Hematopoietic multipotent progenitor cell treated with erythropoietin and hydrocortisone succinate and interleukin-3 and kit ligand, for 6 days (in vitro differentiated cells): ENCODE measurements at places on chromosomes 3 and 15.

DNA sequence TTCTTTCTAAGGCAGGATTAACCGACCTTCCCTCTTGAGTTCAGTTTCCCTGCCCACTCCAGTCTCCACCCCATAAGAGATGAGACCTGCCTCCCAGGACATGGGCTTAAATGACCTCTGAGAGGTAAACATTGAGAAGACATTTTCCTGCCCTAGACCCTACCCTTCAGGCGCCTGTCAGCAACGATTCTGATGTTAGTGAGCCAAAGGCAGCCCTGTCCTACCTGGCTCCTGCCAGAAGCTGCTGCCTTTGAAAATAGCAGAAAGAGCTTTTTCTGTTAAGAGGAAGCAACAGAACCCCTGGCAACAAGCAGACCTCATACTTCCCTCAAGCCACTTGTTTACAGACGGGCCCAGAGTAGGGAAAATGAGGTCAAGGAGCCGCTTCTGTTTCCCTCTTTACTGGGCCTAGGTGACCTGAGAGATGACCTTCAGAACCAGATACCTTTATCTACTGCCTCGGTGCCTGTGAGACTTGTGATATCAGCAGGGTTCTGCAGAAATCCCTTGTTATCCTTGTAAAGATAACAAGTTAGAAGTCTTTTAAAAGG, 52.0 kb downstream of the CD200R1L start:
- DNase-seq: peak; percentile 55

DNA sequence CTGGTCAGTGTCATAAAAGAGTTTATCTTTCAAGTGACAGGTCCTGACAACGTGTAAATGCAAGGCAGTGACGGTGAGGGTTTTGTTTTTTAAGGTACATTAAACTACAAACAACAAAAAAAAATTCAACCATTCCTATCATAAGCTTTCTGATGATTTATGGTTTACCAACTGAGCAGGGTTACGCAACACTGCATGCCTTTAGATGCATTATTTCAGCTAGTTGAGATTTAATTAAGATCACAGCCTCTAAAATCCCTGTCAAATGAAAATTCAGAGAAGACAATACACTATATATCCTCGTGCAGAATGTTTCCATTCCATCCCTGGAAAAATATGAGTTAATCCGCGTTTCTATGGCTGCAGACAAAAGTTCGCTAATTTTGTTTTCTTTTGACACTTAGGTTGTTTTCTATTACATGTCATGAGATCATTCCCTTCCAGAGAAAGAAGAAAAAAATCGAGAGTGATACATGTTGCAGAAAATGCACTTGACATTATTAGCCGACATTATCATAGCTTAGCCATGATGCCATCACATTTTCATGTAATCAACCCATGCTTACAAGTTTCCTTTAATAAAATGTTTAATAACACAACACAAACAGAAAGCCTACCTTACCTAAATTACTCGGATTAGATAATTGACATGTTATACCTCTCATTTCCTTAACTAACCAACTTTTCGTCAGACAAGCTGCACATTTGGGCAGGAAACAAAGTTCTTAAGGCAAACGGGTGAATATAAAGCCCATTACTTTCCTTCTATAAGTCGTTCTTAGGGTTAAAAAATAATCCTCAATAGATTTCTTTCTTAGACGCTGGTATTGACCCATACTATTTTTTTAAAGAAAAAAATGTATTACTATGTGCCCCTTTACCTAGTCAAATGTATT, 521.2 kb downstream of the FOXP1 start:
- DNase-seq: no peak

GRCh38 chr3:126439968-126440708, 35.6 kb downstream of the ZXDC start:
- DNase-seq: no peak

- no peak for DNase-seq
These were observed 25.2 kb downstream of the WNT5A start for GRCh38 chr3:55461896-55462295.

GRCh38 chr15:39690881-39691634, 91.6 kb downstream of the FSIP1 start:
- DNase-seq: no peak

- DNase-seq: peak; percentile 35
These were observed 42.7 kb downstream of the IFT122 start for GRCh38 chr3:129482721-129483120.

DNA sequence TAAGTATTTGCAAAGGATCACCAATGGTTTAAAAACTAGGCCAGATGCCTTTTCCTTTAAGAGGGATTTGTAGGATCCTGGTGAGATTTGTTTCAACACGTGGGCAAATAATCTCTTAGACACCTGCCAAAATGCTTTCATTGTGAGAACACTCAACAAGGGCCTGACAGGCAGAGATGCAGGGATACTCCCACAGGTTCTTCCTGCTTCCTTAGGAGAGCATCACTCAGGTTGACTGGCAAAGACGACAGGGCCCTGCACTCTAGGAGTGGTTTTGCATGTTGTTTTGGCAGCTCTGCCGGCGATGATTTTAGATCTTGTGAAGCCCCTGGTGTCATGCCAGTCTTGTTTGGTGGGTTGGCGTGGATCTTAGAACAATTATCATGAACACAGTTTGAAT, 184.5 kb downstream of the NR1D2 start:
- DNase-seq: no peak

DNA sequence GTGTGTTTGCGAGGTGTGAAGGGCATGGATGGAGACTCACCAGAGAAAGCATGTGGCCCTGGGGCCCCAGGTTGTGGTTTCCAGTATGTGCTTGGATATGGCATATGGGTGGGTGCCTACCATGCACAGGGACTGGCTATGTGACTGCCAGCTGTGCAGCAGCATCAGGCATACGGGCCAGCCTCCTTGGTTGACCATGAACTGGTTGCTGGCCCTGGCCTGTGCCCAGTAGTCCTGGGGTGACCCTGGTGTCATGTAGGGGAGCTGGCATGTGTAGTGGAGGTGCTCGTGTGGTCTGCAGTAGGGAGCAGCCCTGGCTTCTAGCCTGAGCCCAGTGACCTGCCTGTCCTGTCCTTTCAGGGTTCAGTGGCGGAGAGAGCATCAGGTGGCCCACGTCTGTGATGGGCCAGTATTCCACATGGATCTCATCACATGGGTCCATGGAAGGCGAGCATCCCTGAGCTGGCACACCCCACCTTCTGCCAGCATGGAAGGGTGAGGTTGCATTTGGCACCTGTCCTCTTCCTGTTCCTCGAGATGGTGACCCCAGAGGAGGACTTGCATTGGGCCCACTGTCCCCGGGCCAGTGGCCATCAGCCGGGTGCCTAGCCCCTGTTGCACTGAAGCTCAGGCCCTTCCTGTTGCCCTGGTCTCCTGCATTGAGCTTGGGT, 228.9 kb downstream of the SNRPN start:
- DNase-seq: no peak

DNA sequence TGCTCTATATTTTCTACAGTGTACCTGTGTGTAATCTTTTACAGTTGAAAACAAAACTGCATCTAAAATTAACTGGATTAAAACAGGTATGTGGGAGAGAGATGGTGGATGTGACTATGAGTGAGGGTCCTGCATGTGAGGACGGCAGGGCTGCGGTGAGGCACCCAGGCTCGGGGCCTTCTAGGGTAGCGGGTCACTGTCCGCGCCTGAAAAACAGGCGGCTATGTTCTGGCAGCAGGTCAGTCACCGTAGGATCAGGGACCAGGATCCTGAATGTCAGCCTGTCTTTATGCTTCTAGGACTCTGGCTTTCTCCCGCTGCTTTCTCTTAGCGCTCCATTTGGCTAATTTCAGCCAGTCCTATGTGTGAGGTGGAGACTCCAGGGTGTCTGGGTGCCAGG, 12.6 kb downstream of the TMEM40 start:
- no peak for DNase-seq

DNA sequence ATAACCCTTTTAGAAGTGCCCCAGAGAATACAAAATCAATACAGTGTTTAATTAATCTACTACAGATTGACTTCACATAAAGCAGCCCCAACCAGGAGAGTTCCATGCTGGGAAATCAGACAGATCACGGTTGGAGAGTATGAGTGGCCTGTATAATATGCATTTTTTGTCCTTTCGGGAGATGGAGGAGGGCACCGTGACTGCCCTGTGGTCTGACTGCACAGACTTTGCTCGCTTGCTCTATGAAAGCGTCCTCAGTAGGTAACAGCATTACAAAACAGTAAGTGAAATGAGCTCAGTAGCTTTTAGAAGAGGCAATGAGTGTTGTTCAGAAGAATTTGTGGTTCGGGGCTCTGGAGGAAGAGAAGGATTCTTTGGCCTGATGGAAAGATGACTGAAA, 34.2 kb upstream of the SKIL start:
- no peak for DNase-seq

DNA sequence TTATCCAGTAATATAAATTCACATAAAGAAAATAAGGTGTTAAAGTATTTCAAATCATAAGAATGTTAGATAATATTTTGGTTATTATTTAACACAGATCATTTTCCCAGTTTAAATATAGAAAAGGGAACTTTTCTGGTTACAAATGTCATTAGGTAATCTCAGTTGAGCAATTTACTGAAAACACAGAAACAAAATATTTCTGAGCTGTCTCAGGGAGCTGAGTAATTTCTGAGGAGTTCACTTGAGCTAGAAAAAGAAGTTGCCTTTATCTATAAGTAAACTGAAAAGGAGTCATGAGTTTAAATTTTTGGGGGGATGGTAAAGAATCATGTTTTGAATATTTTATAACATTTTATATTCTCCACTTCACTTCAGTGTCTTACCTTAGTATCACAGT, 855.4 kb upstream of the ARPP21 start:
- no peak for DNase-seq

GRCh38 chr3:183188895-183189462, 26.4 kb upstream of the LAMP3 start:
- DNase-seq: peak; percentile 71

GRCh38 chr3:55607175-55607574, 120.1 kb upstream of the WNT5A start:
- no peak for DNase-seq

- no peak for DNase-seq
These were observed 86.9 kb downstream of the CDIN1 start for GRCh38 chr15:36666228-36666905.

- peak; percentile 88 for DNase-seq
These were observed 395.2 kb upstream of the TPM1 start for GRCh38 chr15:62647202-62647842.

DNA sequence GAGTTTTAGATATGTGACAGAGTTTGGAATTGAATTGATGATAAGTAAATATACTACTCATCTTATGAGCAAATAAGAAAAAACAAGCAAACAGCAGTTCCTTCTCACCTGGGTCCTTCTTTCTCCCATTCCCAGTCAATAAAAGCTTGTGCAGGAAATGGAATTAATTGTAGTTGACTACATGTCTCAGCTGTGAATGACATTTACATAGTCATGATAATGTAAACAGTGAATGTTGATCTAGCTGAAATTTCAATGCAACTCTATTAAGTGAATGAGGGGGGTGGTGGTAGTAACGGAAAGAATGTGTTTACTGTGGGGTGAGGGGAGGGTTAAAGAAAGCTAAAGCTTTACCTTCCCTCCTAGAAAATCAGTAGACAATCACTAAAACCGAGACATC, 76.2 kb downstream of the NFKBIZ start:
- DNase-seq: no peak

GRCh38 chr15:68818769-68819494, 1.8 kb downstream of the ANP32A start:
- DNase-seq: peak; percentile 76

- DNase-seq: no peak
These were observed 76.3 kb downstream of the LRRN1 start for GRCh38 chr3:3875491-3875890.

DNA sequence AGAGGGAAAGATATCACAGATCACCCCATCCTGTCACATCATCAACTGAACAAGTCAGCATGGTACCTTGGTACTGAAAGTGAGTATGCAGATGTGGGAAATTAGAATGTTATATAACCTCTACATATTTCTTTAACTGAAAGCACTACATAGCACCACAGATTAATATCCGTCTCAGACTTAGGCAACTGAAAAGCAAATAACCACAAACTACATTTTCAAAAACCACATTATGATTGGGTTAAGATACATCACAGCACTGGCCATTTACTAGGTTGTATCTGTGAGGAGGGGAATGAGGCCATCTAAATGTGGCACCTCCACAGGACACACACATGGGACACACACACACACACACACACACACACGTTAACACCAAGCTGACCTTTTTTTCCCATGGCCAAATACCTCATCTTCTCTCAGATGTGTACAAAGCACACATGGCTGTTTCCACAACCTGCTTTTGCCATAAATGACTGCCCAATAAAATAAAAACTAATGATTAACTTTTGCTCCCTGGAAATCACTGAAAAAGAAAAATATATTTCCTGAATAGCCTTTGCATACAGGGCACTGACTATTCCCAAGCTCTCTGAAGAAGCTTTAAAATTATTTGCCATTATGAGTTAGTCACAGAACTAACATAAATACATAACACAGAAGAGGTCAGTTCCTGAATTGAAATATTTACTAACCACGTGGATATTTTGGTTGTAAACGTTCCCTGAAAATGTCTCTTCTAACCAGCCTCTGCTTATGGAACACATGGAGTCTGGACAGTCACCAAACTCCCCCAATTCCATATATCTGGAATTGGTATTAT, 60.1 kb downstream of the SUMF1 start:
- DNase-seq: peak; percentile 52

DNA sequence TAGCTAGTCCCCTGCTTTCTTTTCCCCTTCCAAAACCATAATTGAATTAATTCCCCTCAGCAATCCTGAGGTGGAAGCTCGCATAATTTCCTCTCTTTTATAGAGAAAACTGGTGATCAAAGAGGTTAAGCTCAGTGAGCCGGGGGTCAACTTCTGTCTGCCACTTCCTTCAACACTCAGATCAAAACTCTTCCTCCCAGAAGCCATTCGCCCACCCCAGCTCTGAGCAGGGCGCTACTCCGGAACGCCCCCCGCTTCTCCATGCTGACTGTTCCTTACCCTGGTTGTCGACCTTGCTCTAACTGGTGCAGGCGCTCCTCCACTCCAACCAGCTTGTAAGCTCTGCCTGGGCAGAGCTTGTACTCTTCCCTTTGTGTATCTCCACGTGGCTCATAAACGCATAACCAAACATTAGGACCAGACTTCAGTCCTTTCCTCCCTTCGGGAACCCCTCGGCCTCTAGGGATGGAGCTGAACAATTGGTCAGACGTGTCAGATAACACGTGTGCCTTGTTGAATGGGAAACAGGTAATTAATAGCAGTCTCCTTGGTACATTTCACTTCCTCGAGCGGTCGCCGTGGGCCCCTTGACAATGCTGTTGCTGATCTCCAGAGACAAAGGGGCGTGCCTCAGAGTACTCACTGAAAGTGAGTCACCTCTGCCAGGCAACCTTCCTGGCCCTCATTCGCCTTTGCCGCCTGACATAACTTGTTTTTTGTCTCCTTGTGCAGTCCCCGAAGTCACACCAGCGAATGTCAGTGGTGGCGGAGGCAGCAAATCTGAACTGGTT, 71.8 kb downstream of the IL5RA start:
- DNase-seq: no peak

GRCh38 chr15:56980473-56980872, 62.0 kb downstream of the TCF12 start:
- no peak for DNase-seq

GRCh38 chr3:46811615-46812236, 51.5 kb downstream of the MYL3 start:
- no peak for DNase-seq

GRCh38 chr15:77243716-77244401, 172.9 kb upstream of the TSPAN3 start:
- no peak for DNase-seq

- no peak for DNase-seq
These were observed 29.5 kb downstream of the HES1 start for GRCh38 chr3:194165271-194166018.
